ENCODE measurements at places on chromosomes 16 and 17.

GRCh38 chr17:8125154-8125946, 1.4 kb upstream of the HES7 start:
- no peak for DNase-seq

- DNase-seq = no peak
Measured at GRCh38 chr16:82149536-82149935, 20.5 kb downstream of the MPHOSPH6 start.

- no peak for DNase-seq
Measured at GRCh38 chr17:40516581-40517285, 15.3 kb upstream of the TNS4 start.

- DNase-seq = no peak
Measured at GRCh38 chr16:87674419-87674818, 72.1 kb downstream of the JPH3 start.

DNA sequence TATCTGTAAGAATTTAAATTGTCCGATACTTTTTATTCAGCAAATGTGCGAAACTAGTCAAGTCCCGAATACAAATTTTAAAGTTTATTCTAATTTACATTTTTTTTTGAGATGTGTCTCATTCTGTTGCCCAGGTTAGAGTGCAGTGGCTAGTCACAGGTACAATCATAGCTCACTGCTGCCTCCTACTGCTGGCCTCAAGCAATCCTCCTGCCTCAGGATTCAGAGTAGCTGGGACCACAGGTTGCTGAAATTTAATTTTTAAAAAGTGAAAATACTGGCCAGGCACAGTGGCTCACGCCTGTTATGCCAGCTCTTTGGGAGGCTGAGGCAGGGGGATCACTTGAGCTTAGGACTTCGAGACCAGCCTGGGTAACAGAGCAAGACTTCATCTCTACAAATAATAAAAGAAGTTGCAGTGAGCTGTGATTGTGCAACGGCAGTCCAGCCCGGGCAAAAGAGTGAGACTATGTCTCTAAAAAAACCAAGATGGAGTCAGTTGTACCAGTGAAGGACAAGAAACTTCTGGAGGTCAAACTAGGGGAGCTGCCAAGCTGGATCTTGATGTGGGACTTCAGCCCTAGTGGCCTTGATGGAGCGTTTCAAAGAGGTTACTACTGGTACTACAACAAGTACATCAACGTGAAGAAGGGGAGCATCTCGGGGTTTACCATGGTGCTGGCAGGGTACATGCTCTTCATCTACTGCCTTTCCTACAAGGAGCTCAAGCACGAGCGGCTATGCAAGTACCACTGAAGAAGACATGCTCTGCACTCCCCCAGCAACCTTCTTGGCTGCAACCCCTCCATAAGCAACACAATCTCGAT, 5.6 kb downstream of the POLG2 start:
- DNase-seq = no peak

- no peak for DNase-seq
Measured at GRCh38 chr17:42289611-42290181, 1.4 kb downstream of the STAT5A start.

GRCh38 chr17:50428831-50429424, 2.9 kb downstream of the ACSF2 start:
- DNase-seq = no peak

- no peak for DNase-seq
Measured at GRCh38 chr17:1978396-1978949, 46.7 kb downstream of the RTN4RL1 start.

- no peak for DNase-seq
Measured at GRCh38 chr16:30924913-30925631, 1.7 kb downstream of the FBXL19 start.

DNA sequence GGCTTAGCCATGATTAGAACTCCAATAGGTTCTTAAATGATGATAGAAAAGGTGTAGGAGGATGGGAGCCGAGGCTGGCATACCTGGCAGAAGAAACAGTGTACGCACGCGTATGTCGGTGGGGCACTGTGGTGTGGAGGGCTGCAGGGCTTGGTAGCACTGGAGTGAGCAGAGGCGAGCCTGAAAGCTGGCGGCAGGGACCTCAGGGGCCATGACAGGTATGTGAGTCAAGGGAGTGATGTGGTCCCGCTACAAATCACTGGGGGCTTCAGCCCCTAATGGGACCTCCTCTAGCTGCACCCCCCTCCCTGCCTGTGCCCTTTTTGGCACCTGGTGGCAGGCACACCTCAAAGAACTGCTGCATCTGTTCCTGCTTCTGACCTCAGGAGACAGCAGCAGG, 67.3 kb downstream of the RAI1 start:
- DNase-seq = no peak

GRCh38 chr17:58377093-58377601, 25.1 kb upstream of the SUPT4H1 start:
- DNase-seq = no peak

DNA sequence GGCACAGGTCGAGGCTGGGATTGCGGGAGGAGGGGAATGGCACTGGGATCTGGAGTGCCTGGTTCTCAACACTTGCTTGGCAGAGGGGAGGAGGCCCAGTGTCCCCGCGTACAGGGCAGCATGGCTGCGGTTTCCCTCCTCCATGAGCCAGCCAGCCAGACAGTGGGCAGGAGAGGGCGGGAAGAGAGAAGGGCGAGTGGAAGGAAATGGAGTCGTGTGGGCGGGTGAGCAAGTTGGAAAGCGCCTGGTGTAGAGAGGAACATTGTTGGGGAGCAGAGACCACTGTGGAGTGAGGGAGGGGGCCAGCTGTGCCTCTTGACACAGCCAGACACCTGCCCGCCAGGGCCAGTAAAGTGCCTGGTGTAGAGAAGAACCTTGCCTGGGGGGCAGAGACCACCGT, 130.5 kb downstream of the OR1D5 start:
- no peak for DNase-seq

DNA sequence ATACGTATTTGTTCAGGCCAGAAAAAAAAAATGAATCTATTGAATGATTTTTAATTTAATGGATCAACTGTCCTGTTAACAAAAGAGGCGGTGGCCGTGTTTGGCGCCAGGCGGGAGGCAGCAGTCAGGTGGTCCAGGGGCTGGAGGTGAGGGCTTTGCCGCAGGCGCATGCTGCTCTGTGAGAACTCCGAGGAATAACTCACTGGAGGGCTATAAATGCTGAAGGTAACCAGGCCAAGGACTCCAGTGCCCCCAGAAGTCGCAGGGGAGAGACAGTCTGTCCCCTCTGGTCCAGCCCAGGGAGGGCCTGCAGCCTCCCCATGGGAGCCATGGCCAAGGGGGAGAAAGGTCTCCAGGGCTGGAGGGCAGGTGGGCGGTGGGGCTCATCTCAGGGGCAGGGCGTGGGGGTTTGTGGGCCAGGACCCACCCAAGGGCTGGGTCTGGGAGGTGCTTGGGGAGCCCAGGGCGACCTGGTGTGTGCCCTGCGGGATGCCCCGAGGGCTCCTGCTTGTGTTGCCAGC, 7.1 kb upstream of the BAHCC1 start:
- no peak for DNase-seq

DNA sequence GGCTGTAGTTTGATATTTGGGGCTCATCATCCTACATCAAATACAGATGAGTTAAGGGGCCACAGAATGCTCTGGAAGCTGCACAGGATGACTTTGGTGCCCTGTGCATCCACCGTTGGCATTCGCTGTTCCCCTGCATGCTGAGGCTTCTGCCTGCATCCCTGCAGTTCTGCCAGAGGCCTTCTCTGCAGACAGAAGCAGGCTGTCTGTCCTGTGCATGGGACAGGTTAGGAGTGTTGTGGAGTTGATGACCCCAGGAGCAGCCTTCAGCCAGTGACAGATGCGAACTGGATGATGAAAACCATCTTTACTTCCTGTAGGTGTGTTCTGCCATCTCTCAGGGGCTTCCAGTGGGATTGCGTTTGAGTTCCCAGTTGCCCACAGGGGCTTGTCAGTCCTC, 13.6 kb upstream of the TNS4 start:
- DNase-seq = no peak

DNA sequence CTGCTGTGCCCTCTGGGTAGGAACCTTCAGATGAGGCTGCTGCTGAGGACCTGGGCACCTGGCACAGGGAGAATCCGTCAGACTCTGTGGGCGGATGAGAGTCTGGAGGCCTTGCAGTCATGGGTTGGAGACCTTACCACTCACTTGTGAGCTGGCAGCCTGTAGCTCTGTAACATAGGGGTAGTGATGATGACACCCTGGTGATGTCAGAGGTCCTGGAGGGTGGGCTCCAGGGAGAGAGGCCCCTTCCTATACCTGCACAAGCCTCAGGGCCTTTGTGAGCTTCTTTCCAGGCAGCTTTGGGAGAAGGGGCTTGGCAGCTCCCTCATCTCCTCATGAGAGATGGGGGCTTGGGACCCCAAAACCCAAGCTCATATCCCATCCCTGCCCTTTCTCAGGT, 1.6 kb downstream of the MIEF2 start:
- DNase-seq = no peak

DNA sequence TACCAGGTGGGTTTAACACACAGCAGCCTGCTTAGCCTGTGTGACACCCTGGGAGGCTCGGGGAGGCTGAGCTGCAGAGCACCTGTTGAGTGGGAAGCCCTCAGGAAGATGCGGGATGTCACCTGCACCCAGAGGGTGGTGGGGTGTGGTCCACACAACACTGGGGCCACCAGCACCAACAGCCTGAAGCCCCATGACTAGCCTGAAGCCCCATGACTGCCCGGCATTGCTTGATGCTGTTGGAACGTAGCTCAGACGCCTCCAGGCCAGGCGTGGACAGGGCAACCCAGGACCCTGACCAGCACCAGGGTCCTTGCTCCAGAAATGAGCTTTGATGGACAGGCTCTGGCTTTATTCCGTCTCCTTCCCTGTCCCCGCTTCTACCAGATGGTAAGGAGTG, 76.3 kb upstream of the ZNF469 start:
- DNase-seq = no peak

DNA sequence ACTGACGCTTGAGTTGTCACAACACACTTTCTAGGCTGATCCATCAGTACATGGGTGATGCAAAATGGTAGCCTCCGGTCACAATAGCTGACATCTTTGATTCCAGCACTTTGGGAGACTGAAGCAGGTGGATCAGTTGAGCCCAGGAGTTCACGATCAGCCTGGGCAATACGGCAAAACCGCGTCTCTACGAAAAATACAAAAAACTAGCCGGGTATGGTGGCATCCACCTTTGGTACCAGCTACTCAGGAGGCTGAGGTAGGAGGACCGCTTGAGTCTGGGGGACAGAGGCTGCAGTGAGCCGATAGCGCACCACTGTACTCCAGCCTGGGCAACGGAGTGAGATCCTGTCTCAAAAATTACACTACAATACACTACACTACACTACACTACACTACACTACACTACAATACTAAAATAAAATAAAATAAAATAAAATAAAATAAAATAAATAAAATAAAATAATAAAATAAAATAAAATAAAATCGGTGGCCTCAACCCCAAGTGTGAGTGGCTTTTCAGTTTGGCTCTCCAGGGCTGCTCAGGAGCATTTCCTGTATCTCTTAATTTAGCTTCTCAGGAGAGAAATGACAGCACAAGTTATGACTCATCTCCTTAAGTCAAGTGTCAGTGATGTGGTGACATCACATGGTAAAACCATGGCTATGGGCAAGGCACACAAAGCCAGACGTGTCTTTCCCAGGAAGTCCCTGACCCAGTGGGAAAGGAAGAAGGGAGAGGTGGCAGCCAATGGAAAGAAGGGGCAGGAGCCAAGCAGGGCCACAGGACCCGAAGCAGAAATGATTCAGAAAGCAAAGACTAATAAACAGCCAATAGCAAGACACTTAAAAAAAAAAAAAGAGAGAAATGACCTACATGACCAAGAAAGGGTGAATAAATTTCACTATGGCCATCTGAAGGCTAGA, 75.3 kb upstream of the TBC1D3K start:
- no peak for DNase-seq

DNA sequence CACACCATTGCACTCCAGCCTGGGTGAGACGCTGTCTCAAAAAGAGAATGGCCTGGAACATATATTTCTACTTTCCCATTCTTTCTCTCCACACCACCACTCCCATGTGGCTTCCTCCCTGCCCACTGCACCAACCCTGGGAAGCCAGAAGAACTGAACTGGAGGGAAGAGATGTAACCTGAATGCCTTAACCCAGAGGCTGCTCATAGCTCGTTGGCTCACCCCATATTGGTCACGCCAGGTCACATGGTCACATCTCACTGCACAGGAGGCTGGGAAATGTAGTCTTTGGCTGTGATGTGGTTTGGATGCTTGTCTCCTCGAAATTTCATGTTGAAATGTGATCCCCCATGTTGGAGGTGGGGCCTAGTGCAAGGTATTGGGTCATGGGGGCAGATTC, 5.9 kb upstream of the DNAH17 start:
- DNase-seq = no peak

- DNase-seq = no peak
Measured at GRCh38 chr16:22685459-22685830, 128.5 kb upstream of the HS3ST2 start.

GRCh38 chr16:56637814-56638750, at the start of gene MT1A:
TSS of gene MT1A (plus strand) at chr16:56638666. CDS start at chr16:56638739, 73 bp downstream.
- no peak for DNase-seq

DNA sequence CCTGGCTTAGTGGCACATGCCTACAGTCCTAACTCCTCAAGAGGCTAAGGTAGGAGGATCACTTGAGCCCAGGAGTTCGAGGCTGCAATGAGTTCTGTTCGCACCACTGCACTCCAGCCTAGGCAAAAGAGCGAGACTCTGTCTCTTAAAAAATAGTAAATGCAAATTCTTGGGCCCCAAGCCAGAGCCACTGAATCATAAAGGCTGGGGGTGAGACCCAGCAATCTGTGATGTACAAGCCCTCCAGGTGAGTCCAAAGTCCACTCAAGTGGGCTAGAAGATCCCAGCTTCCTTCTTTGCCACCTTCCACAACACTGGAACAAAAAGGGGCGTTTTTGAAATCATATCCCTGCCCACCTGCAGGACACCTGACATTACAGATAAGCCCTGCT, 16.9 kb downstream of the TRIM25 start:
- no peak for DNase-seq

DNA sequence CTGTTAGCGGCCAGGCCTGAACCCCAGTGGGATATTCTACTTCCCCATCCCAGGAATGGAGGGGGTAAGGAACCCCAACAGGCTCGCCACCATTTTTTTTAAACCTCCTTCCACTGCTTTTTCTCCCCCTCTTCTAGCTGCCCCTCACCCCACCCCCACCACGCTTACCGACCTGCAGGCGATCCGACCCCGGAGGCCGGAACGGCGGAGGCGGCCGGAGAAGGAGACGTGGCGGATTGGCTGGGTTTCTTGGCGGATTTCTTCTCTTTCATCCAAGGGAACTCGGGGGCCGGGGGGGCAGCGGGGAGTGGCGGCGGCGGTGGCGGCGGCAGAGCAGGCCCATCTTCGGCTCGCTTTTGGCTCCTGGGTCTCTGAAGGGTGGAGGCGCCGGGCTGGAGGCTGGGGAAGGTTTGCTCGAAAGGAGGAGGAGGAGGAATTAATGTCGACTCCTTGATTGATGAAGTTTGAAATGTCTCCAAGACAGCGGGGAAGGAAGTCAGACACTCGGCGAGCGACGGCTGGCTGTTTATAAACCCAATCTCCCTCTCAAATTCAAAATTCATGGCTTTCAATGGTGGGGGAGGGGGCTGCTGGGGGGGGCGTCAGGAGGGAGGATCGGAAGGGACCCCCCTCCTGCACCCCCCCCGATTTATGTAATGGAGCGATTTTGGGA, 424 bp downstream of the HOXB2 start:
- DNase-seq = no peak
